Endodermal cell (in vitro differentiated cells): ENCODE measurements at places on chromosomes 2 and 18. TPM values are rescaled to one million over a fixed set of nuclear protein-coding genes. Genes with fewer than 3 reads are reported as not detected.

DNA sequence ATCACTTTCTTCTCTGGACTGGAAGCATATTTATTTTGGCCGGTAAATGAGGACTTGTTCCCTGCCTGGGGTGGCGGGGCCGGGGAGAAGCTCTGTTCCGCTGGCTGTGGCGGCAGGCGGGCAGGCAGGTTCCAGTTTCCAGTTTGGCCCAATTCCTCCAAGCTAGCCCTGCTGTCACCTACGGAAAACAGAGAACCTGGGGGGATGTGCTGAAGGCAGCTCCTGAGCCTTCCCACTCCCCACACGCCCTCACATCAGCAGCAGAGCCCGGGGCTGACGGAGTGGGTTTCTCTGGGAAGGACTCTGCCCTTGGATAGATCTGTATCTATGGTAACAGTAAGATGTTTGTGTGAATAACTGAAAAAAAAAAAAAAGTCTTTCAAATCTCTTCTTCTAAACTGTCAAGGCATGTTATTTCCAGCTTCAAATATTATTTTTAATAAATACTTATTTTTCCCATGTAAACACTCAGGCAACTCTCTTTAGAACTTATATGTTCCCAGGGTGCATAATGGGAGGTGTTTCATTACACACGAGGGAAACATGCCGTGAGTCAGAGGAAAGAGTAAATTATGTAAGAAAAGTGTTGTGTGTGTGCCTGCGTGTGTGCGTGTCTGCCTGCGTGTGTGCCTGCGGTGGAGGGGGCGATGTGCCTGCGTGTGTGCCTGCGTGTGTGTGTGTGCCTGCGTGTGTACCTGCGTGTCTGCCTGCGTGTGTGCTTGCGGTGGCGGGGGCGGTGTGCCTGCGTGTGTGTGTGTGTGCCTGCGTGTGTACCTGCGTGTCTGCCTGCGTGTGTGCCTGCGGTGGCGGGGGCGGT is 116.1 kb upstream of the ZNF516 start:
- no peak overlapping the region for H3K27ac ChIP-seq
- DNase-seq, result no peak
- H3K36me3 ChIP-seq, result no peaks in the 10 kb centered on the region
- H3K27me3 ChIP-seq, result no peaks in the 10 kb centered on the region
- H3K4me1 ChIP-seq, result no peaks in the 10 kb centered on the region

Gene CLASP1
- total RNA-seq, result 75.5 and 87.0 TPM in 2 replicates

DNA sequence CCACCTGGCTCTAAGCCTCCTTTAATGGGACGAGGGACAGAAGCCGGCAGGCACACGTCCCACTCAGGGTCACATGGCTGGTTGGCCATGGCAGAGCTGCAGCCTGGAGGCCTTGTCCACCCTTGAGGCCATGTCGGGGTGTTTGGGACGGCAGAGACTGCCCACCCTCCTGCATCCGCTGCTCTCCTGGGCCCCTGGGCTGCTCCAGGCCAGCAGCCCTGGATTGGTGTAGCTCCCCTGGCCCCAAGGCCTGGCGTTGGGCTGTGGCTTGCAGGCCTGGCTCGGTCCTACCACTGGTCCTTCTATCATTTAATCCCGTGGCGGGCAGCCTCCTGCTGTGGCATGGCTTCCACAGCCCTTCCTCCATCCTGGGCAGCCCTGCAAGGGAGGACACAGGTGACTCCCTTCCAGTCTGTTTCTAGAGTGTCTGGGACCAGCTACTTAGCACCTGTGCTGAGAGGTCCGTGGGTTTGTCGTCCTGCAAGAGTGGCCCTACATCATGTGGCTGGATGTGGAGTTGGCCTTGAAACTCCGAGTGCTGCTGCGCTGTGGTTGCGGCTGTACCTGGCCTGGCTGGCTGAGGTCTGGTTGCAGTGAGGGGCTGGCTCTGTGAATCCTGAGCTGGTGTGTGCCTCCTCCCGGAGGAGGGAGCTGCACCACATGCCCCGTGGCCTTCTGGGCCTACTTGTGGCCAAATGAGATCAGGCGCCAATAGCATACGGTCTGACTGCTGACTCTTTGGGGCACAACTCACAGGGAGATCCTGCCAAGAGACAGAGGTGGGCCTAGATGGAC is 67.3 kb downstream of the SH3RF3 start:
- H3K36me3 ChIP-seq, result no peaks in the 10 kb centered on the region
- DNase-seq, result no peak
- no peak overlapping the region for H3K4me3 ChIP-seq
- no peak overlapping the region for H3K27ac ChIP-seq
- H3K27me3 ChIP-seq, result no peaks in the 10 kb centered on the region

GRCh38 chr2:206713746-206714145 is 4.5 kb downstream of the DYTN start:
- no peaks in the 10 kb centered on the region for H3K36me3 ChIP-seq
- no peaks in the 10 kb centered on the region for H3K27me3 ChIP-seq
- H3K27ac ChIP-seq, result no peak overlapping the region

GRCh38 chr2:153404792-153405191 is 73.8 kb downstream of the RPRM start:
- H3K27me3 ChIP-seq, result no peaks in the 10 kb centered on the region
- H3K36me3 ChIP-seq, result no peaks in the 10 kb centered on the region
- no peak overlapping the region for H3K27ac ChIP-seq
- no peak for DNase-seq
- H3K4me3 ChIP-seq, result peak overlapping the region; percentile 86

Gene TTN
- total RNA-seq, result 36.1 to 126 TPM (median 118 TPM) in 3 replicates
